Activated naive CD8-positive, alpha-beta T cell treated with anti-CD3 and anti-CD28 coated beads for 36 hours (primary cell): ENCODE measurements at places on chromosomes 4 and X. TPM values are rescaled to one million over a fixed set of nuclear protein-coding genes. Genes with fewer than 3 reads are reported as not detected.

The GAB1 gene
- 0.74 TPM for total RNA-seq

The KIF4A gene
- total RNA-seq, result 22.4 TPM

The YY2 gene
- total RNA-seq, result 2.5 TPM

The GLRA3 gene
- not detected for total RNA-seq

The DLG3 gene
- total RNA-seq, result 25.8 TPM

The PCDH18 gene
- total RNA-seq, result 0.06 TPM

The TRIM75 gene
- total RNA-seq, result not detected

The EXOC1L gene
- total RNA-seq, result not detected

The YIPF7 gene
- not detected for total RNA-seq

The ETDB gene
- total RNA-seq, result not detected

The GAGE12H gene
- not detected for total RNA-seq
